ENCODE measurements at places on chromosomes 7 and 10. TPM values are rescaled to one million over a fixed set of nuclear protein-coding genes. Genes with fewer than 3 reads are reported as not detected.

The MKI67 gene
- total RNA-seq: 48.8 TPM

The MYOF gene
- total RNA-seq: 25.5 TPM

The NPFFR1 gene
- not detected for total RNA-seq

DNA sequence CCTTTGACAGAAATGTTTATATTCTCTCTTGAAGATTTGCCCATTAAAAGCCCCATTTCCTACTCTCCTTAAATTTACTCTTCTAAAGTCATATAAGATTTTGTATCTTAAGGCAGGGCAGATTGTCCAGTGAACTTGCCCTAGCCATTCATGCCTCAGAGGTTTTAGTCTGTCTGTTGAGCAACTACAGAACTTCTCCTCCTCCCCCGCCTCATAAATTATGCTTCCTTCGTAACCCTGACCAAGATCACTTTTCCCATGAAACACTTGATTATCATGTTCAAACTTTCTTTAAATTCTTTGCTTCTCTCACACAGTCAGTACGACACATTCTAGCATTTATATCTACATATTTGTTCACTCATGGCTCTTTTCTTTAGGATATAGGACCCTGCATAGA lies 621.3 kb downstream of the ANKRD7 start:
- no peak overlapping the region for H3K27ac ChIP-seq
- H3K4me3 ChIP-seq: no peak overlapping the region
- no peaks in the 10 kb centered on the region for H3K4me1 ChIP-seq
- no peaks in the 10 kb centered on the region for H3K36me3 ChIP-seq
- no peak for DNase-seq
- no peaks in the 10 kb centered on the region for H3K27me3 ChIP-seq

DNA sequence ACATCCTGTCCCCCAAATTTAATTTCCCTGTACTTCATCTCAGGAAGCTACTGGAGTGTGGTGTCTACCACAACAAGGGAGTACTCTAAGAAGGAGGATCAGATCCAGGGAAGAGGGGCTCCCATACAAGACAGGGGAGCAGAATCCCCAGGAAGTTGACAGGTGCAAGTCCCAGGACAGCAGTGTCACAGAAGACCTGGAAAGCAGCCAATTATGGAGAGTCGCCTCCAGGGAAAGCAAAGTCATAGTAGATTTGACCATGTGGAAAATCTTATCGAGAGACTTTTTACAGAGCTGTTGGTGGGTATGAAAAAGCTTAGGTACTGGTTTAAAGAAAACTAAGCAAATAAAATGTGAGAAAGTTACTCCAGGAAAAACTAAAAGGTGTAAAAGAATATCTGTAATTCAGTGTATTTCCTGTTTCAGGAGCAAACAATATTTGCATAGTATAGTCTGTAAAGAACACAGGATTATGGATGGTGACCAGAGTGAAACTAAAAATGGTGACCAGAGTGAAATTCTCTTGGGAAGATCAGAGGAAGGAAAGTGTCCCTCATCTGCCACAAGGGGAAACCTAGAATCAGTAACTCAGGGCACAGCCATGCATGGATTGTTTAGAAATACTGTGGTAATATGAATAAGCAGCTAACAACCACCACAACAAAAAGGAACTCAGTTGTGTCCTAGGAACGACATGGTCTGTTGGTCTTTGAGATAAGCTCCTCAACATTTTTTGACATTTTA lies 44.5 kb downstream of the LANCL2 start:
- peak overlapping the region; percentile 22 for H3K27ac ChIP-seq
- no peak overlapping the region for H3K4me3 ChIP-seq
- H3K4me1 ChIP-seq: no peaks in the 10 kb centered on the region
- H3K36me3 ChIP-seq: peaks cover 11% of the 10 kb centered on the region
- no peak for DNase-seq
- H3K27me3 ChIP-seq: no peaks in the 10 kb centered on the region

The FAM237B gene
- not detected for total RNA-seq

- DNase-seq: no peak
- peak overlapping the region; percentile 57 for H3K27ac ChIP-seq
- H3K4me1 ChIP-seq: peaks cover 6% of the 10 kb centered on the region
These were observed 4.4 kb upstream of the PDLIM1 start for GRCh38 chr10:95295031-95295755.

The RET gene
- total RNA-seq: 1.5 TPM

- peaks cover 17% of the 10 kb centered on the region for H3K27me3 ChIP-seq
- H3K36me3 ChIP-seq: peaks cover 3% of the 10 kb centered on the region
- peaks cover 41% of the 10 kb centered on the region for H3K4me1 ChIP-seq
- H3K27ac ChIP-seq: peak overlapping the region; percentile 97
- peak; percentile 39 for DNase-seq
- peak overlapping the region; percentile 47 for H3K4me3 ChIP-seq
These were observed 2.0 kb upstream of the PLCE1 start for GRCh38 chr10:93991596-93992284.

DNA sequence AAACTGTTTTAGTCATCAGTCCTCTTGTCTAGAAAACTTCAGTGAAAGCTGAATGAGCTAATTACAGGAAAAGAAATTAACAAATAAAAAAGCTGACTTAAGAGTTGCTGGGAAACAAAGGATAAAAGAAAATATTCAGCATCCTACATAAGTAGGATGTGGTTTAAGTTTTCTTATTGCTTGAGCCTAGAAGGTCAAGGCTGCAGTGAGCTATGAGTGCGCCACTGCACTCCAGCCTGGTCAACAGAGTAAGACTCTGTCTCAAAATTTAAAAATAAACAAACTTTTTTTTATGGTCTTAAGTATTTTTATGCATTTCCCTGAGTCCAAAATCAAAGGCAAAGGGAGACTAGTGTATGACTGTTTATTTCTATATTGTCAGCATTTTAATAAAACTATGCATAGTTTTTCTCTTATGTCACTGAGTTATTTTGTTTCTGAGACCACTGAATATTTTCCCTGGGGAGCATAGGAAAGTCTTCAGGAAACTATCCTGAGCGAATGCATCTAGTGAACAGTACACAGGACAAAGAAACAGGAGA lies 40.0 kb upstream of the LRRN3 start:
- H3K27ac ChIP-seq: no peak overlapping the region
- no peaks in the 10 kb centered on the region for H3K36me3 ChIP-seq
- H3K4me1 ChIP-seq: no peaks in the 10 kb centered on the region

The AHR gene
- 15.1 TPM for total RNA-seq

The VIPR2 gene
- 0.36 TPM for total RNA-seq
